Hepatocyte (in vitro differentiated cells): ENCODE measurements at places on chromosomes 2 and 18. TPM values are rescaled to one million over a fixed set of nuclear protein-coding genes. Genes with fewer than 3 reads are reported as not detected.

CYRIA gene
- 1.4 and 3.6 TPM in 2 replicates for polyA plus RNA-seq

- H3K27me3 ChIP-seq: no peaks in the 10 kb centered on the region
- no peak overlapping the region for H3K4me3 ChIP-seq
- H3K4me1 ChIP-seq: no peaks in the 10 kb centered on the region
- no peaks in the 10 kb centered on the region for H3K36me3 ChIP-seq
- DNase-seq: no peak
Observed at GRCh38 chr2:134505446-134505845, 213.4 kb downstream of the TMEM163 start.

KLHL41 gene
- 0.34 and 0.67 TPM in 2 replicates for polyA plus RNA-seq

SERPINB3 gene
- not detected in 2 replicates for polyA plus RNA-seq

- peak overlapping the region; percentile 10 for H3K4me3 ChIP-seq
- no peak for DNase-seq
- peak overlapping the region; percentile 74 for H3K27ac ChIP-seq
- H3K27me3 ChIP-seq: no peaks in the 10 kb centered on the region
Observed at GRCh38 chr2:48313036-48313877, 216.7 kb upstream of the STON1 start.

- peak overlapping the region; percentile 3 for H3K27ac ChIP-seq
- no peaks in the 10 kb centered on the region for H3K4me1 ChIP-seq
- H3K4me3 ChIP-seq: no peak overlapping the region
- H3K27me3 ChIP-seq: no peaks in the 10 kb centered on the region
- H3K36me3 ChIP-seq: no peaks in the 10 kb centered on the region
Observed at GRCh38 chr18:9782073-9782857, 74.2 kb downstream of the RAB31 start.

CDK5R2 gene
- polyA plus RNA-seq: not detected in 2 replicates

GRCh38 chr18:32761231-32761630 lies 11.6 kb downstream of the KLHL14 start:
- no peak for DNase-seq
- H3K36me3 ChIP-seq: no peaks in the 10 kb centered on the region
- H3K27ac ChIP-seq: no peak overlapping the region

SNTG2 gene
- polyA plus RNA-seq: not detected in 2 replicates

DNA sequence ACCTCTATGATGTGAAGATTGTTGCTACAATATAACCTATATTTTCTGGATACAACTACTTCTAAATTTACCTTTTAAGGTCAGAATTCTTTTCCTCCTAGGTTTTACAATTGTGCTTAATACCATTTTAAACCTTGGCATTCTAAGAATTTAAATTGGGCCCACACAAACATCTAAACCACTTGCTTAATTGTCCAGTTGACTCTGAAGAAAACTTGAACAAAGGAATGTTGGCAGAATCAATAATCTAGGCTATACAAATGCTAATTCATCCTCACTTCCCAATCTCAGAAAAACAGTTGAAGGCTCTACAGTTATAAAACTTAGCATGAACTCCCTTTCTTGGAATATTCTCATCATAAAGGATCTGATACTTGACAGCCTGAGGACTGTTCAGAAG lies 84.3 kb downstream of the RPRM start:
- H3K36me3 ChIP-seq: no peaks in the 10 kb centered on the region
- H3K27me3 ChIP-seq: no peaks in the 10 kb centered on the region
- no peak overlapping the region for H3K27ac ChIP-seq
- no peaks in the 10 kb centered on the region for H3K4me1 ChIP-seq
- DNase-seq: no peak

CHRNG gene
- not detected in 2 replicates for polyA plus RNA-seq

TTR gene
- 3,342 and 4,943 TPM in 2 replicates for polyA plus RNA-seq

EMILIN1 gene
- 109 and 128 TPM in 2 replicates for polyA plus RNA-seq

DNA sequence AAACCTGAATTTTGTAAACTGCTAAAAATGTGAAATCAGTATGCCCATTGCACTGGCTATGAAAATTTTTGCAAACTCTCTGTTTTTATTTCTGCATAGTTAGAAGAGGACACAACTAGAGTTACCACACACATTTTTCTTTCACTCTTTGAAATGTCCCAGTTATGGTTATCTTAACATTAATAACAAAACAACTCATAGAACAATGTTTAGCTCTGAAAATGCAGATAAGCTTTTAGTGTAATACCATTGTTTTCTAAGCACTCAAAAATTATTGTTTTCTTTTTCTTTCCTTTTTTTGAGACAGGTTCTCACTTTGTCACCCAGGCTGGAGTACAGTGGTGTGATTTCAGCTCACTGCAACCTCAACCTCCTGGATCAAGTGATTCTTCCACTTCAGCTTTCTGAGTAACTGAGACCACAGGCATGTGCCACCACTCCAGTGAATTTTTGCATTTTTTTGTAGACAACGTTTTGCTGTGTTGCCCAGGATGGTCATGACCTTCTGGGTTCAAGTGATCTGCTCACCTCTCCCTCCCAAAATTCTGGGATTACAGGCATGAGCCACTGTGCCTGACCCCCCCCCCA lies 1204.5 kb upstream of the ZEB2 start:
- no peaks in the 10 kb centered on the region for H3K27me3 ChIP-seq
- H3K36me3 ChIP-seq: no peaks in the 10 kb centered on the region
- H3K4me1 ChIP-seq: no peaks in the 10 kb centered on the region
- no peak overlapping the region for H3K27ac ChIP-seq

DNA sequence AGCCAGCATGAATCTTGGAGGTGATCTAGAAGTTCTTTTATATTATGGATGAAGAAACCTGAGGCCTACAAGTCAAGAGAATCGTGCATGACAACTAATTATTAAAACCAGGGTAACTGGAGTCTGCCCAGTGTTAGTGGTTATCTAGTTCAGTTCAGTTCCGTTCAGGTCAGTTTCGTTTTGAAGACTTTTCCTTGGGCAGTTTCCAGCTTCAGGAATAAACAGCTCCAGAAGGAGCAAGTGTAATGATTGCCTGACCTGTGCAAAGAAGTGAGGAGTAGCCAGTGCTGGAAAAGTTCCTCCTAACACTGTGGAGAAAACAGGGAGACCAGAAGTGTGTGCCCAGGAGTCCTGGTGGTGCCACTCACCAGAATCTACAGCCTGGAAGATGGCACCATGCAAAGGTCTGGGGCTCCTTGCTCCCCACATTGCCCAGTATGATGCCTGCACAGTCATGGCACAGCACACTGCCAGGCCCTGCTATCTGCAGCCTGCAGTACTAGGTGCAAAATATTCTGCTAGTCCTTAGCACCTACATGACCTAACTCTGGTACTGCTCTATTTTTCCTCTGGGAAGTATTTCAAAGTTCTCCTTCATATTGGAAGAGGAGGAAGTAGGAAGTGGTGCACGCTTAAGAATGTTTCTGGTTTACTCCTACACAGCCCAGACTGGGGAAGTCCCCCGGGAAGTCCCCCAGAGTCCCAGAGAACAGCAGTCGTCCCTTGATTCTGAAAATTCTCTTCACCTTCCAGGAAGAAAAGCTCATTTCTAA lies 65.8 kb downstream of the SUMO1 start:
- peaks cover 6% of the 10 kb centered on the region for H3K4me1 ChIP-seq
- H3K4me3 ChIP-seq: no peak overlapping the region
- H3K36me3 ChIP-seq: no peaks in the 10 kb centered on the region
- H3K27ac ChIP-seq: no peak overlapping the region
